Hematopoietic multipotent progenitor cell treated with erythropoietin and hydrocortisone succinate and interleukin-3 and kit ligand, for 6 days (in vitro differentiated cells): ENCODE measurements at places on chromosomes 6 and 20.

- DNase-seq, result no peak
These were observed 74.1 kb downstream of the CDKAL1 start for GRCh38 chr6:20608356-20608755.

- DNase-seq, result no peak
These were observed 111.4 kb downstream of the FYN start for GRCh38 chr6:111761783-111762312.

- no peak for DNase-seq
These were observed 255.4 kb downstream of the TSHZ2 start for GRCh38 chr20:53227523-53227922.

GRCh38 chr6:135030532-135031178, 24.0 kb downstream of the HBS1L start:
- DNase-seq, result no peak

GRCh38 chr6:165605901-165606739, 56.9 kb downstream of the PDE10A start:
- DNase-seq, result no peak

DNA sequence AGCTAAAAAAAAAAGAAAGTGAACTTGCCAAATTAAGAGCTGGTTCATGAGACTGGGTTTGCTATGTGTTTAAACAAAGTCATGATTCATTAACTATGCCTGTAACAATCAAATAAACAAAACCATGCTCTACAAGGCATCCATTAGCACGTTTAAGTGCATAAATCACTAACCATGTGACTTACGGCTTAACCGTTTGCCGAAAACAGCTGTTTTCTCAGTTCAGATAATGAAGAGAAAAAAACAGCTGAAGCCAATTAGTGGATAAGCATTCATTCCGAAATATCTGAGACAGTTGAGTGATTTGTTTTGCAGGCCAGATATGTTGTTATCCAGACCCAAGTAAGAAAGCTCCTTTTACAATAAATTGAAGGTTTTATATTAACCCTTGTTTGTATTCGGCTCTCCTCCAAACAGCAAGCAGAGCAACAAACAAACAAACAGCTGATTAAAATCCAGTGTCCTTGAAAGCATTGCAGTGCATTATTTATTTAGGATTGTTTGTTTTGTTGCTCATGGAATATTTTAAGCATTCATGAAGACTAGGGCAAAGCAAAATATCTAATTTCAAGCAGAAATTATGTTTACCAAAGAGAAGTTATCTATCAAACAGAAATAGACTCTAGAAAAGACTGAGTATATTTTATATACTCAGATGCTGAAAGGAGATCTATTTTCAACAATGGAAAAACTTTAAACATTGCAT, 343.5 kb downstream of the RFPL4B start:
- no peak for DNase-seq

- DNase-seq, result no peak
These were observed 17.3 kb upstream of the NT5E start for GRCh38 chr6:85432554-85432953.

GRCh38 chr6:146885708-146886457, 287.1 kb downstream of the ADGB start:
- no peak for DNase-seq

GRCh38 chr6:87798393-87799278, 96.6 kb upstream of the AKIRIN2 start:
- no peak for DNase-seq

DNA sequence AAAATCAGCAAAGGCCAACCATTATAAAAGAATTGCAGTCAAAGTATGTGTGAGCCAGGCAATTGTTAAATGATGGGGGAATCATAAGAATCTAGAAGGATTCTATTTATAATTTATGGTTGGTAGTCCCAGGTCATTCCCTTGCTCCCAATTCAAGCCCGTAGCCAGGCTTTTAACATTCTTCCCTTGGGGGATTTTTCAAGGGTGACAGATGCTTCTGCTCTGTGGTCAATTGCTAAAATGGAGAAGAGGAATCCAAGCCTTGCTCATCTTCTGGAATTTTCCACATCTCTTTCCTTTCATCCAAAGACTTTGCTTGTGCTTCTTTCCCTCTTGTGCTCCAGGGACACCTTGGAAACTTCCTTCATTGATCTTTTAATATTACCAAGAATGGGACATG, 18.0 kb upstream of the BCAS1 start:
- DNase-seq, result no peak

GRCh38 chr6:53360093-53360912, 11.6 kb upstream of the ELOVL5 start:
- peak; percentile 35 for DNase-seq

DNA sequence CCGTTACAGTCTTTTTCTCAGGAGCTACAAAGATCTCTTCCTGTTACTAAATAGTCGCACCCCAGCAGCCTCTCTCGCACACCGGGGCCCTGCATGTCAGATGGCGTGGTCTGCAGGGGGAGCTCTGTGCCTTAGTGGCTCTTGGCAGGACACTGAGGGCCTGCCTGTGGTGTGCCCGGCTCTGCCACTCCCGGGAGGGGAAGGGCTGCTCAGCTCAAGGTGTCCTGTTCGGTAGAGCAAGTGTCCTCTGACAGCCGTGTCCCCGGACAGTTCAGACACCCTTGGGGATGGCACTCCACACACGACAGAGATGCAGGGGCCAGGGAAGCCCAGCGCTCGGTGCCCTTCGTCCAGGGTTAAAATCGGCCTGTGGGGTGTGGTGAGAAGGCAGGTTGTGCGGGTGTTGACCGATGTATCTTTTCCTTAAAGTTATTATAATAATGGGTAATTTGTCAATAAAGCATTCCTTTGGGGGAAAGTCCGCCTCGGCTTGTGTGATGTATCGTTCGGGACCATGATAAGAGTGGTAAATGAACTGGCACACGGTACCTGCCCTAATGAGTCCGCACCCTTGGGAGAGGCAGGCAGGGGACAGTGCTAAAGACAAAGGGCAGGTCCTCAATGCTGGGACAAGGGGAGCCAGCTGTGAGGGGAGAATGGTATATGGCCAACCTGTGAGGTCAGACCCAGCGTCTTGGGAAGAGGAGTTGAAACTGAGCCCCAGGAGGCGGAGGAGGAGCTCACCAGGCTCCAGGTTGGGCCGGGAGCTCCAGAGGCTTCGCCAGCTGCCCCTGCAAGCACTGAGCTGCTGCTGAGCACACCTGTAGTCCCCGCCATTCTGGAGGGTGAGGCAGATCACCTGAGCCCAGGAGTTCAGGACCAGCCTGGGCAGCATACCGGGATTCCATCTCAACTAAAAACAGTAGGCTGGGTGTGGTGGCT, 3.6 kb upstream of the DNAJC5 start:
- DNase-seq, result peak; percentile 30

DNA sequence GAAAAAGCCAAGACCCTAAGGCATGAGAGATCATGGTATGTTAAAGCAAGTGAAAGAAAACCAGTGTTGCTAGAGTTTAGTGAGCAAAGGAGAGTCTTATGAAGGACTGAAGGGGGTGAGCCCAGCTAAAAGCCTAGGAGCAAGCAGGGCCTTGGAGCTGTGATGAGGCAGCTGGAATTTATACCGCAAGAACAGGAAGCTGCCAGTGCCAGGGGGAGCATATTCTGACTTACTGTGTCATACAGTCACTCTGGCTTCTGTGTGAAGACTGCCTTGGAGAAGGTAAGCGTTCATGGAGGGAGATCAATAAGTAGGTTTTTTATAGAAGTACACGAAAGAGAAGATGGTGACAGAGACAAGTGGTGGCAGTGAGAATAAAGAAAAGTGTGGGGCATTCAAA, 308.9 kb upstream of the THEMIS start:
- no peak for DNase-seq
